Panc1 (cell line): ENCODE measurements at places on chromosomes 1 and 21. TPM values are rescaled to one million over a fixed set of nuclear protein-coding genes. Genes with fewer than 3 reads are reported as not detected.

DNA sequence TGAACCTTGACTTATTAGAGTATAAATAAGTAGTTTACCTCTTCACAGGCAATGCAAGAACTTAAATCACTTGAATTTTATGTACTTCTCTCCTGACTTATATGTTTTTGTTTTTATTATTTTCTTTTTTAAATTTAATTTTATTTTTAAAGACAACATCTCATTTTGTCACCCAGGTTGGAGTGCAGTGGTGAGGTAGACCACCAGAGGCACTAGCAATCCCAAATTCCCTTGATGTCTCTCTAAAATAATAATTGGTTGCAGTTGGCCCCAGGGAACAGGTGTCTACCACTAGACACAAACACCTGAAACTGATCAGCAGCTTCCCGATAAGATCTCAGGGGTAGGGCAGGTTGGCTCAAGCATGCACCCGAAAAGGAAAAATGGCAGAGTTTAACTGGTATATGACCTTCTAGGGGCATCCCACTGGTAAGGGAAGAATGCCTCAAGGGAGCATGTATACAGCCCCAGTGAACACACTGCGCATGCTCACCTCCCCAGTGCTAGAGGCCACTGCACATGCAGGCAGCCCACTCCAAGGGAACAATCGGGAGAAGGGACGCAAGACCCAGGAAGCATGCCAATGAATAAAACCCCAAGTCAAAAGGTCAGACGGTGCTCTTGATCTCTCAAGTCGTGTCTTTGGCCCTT, 14.6 kb downstream of the EXOC8 start:
- no peak for DNase-seq

BEND5 gene
- total RNA-seq: not detected

DNA sequence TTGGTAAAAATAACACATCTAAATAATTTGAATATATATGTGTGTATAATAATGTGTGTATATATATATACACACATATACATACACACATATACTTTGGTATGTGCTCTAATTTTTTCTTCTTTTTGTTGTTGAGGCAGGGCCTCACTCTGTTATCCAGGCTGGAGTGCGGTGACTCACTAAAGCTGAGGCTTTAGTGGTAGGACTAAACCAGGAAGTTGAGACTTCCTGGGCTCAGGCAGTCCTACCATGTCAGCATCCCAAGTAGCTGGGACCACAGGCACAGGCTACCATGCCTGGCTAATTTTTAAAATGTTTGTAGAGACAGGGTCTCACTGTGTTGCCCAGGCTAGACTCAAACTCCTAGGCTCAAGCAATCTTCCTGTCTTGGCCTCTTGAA, 46.7 kb upstream of the CXADR start:
- no peak for DNase-seq

C21orf58 gene
- total RNA-seq: 12.7 TPM

DNA sequence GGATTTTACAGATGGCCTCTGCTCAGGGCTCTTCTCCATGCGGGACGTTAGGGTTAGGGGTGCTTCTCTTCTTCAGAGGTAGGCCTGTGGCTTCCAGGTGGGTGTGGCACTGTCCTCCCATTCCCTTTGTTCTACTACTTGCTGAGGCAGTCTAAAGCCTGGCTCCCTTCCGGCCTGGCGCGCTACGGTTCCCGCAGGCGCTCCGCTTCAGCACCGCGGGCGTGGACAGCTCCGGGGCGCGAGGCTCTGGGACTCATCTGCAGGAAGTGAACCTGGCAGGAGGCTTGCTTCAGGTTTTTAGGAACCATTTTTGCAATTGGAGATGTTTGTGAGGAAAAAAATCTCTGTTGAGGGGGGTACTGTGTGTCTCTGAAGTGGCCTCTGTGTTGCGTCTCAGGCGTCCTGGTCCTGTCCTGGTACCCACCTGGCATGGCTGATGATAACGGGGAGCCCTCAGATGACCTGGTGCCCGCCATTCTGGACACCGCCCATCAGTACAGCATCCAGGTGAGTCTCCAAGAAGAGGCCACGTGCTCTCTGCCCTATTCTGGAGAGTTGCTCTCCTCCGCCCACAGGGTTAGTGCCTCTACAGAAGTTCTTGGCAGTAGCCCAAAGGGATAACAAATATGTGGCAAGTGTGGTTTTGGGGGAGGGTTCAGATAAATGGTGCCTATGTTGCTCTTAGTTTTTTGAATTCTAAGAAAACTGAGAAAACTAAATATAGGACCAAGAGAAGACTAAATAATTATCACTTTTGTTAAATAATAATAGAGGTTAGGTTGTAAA, 1.9 kb downstream of the MANEAL start:
- DNase-seq: no peak

NBL1 gene
- 191 TPM for total RNA-seq

DNA sequence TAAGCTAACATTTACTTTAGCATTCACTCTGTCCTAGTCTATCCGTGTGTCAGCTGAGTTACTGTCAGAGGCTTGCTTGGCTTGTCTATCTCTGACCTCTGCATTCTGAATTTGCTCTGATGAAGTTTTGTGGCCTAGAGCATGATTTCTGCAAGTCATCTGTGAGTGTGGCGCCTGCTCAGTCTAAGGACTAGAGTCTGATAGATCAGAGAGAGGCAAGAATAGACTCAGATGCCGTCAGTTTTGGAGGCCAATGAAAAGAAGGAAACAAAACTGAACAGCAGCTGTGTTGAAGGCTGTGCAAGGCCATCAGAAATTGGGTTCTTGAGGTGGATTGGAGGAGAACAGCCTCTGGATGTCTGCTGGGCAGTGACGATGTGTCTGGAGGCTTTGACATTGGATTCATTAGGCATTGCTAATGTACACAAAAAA, 573.1 kb downstream of the USP25 start:
- no peak for DNase-seq

DNA sequence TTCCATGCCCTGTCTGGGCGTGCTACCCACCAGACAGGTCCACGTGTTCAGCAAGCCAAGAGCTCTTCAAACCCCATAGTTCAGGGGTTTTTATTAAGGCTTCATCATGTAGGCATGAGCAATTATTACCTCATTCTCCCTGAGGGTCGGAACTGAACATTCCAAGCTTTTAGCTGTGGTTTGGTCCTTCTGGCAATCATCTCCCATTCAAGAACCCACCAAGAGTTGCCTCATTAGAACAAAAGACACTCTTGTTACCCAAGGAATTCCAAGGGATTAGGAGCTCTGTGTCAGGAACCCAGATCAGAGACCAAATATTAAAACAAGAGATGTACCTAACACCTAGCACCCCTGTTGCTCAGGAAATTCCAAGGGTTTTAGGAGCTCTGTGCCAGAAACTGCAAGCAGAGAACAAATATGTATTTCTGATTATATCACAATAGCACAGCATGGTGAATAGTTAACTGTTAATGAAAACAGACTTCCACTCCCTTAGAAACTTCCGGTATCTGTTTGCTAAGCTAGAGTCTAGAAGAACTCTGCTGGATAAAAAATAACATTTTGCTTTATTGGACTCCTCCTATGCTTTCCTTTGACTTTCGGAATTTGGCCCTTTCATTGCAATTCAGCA, 201.2 kb upstream of the L1TD1 start:
- DNase-seq: no peak

DNA sequence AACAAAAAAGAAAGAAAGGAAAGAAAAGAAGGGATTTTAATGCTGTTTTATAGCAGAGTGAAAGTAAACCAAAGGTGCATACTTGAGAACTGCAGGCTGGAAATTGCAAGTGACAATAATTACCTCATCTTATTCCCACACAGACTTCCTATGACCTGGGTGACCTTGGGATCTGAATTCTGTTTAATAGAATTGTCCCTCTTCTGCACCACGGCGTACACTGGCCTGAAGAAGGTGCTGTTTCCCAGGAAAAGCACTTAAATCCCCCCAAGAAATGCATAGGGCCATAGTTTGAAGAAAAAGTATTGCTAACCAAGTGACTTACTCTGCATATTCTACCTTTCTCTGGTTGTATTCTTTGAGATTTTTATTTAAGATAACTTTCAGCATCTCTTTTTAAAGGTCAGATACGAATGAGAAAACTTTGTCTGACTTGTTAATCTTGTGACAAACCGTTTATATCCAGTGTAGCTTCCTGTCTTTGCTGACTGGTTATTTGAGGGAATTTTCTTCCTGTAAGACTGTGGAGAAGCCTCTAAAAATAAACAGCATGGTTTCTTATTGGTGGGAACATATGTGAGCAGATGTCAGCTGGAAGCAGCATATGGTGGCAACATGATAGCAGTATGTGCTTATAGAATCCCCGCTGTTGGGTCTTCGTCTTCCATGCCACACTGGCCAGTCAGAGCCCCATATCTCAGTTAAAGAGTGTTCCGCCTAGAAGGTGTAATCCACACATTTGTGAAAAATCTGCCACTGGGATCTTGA, 16.3 kb downstream of the TGFB2 start:
- DNase-seq: no peak

DNA sequence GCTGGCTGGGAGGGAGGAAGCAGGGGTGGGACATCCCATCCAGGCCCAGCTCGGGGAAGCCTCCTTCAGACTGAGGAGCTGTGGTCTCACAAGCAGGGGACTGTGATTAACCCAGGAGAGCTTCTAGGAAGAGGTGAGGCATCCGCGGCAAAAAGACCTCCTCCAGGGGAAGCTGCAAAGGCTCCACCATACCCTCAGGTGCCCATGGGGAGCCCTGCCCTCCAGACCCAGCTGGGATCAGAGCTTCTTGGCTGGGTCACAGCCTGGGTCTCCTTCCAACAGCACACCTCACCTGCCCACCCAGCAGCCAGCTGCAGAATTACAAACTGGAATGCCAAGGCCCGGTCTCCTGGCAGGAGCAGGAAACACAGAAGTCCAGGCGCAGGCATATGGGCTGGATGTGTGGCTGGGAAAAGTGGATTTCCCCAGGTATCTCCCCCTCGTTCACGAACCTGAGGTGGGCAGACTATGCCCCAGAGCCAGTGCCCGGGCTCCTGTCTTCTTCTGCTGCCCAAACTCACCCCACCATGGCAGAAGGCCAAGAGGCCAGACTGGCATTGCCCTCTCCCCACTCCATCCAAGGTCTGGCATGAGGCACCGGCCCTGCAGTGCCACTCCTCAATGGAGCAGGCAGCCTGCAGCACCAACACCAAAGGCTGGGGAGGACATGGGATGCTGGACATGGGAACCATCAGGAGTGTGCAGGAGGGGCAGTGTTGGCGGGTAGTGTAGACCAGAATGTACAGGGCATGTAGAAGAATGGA, 15.4 kb upstream of the ARF1 start:
- no peak for DNase-seq

- no peak for DNase-seq
Measured at GRCh38 chr1:227790034-227790400, 25.5 kb upstream of the PRSS38 start.

- no peak for DNase-seq
Measured at GRCh38 chr1:51628715-51629590, 12.1 kb downstream of the OSBPL9 start.

GRCh38 chr1:103110701-103111100, 2.4 kb upstream of the COL11A1 start:
- no peak for DNase-seq

- DNase-seq: no peak
Measured at GRCh38 chr1:209162651-209163050, 420.9 kb upstream of the CAMK1G start.

COP1 gene
- 36.5 TPM for total RNA-seq

HSD11B1 gene
- not detected for total RNA-seq

PRELP gene
- not detected for total RNA-seq

DNA sequence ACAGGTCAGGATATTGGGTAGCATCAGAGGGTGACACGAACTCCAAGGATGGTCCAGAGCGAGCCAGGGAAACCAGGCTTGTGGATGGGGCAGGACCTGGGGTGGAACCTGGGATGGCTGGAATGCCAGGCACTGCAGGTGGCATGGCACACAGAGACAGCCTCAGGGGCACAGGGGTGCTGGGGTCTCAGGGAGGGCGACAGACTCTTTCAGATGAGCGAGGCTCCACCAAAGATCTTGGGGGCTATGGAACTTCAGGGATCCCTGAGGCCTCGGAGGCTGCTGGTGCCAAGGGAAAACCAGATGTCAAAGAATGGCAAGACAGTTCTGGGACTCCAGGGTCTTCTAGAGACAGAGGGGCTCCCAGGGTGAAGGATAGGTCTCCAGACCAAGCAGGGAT, 21.4 kb downstream of the IGFN1 start:
- no peak for DNase-seq

ZNF695 gene
- total RNA-seq: 14.7 TPM

- no peak for DNase-seq
Measured at GRCh38 chr1:184023171-184023570, 14.4 kb downstream of the COLGALT2 start.

GREM2 gene
- not detected for total RNA-seq

FAM72D gene
- total RNA-seq: 12.8 TPM

- DNase-seq: no peak
Measured at GRCh38 chr1:61000327-61000726, 82.0 kb upstream of the NFIA start.

- DNase-seq: no peak
Measured at GRCh38 chr1:102262994-102263393, 266.3 kb upstream of the OLFM3 start.

- no peak for DNase-seq
Measured at GRCh38 chr1:111419037-111419436, 8.5 kb downstream of the OVGP1 start.

OR2L2 gene
- not detected for total RNA-seq

- no peak for DNase-seq
Measured at GRCh38 chr1:17080880-17081279, 27.0 kb upstream of the SDHB start.

- no peak for DNase-seq
Measured at GRCh38 chr1:223709598-223709997, 2.7 kb upstream of the CAPN2 start.

GRCh38 chr1:167216809-167217208, 3.9 kb upstream of the POU2F1 start:
- no peak for DNase-seq

DNA sequence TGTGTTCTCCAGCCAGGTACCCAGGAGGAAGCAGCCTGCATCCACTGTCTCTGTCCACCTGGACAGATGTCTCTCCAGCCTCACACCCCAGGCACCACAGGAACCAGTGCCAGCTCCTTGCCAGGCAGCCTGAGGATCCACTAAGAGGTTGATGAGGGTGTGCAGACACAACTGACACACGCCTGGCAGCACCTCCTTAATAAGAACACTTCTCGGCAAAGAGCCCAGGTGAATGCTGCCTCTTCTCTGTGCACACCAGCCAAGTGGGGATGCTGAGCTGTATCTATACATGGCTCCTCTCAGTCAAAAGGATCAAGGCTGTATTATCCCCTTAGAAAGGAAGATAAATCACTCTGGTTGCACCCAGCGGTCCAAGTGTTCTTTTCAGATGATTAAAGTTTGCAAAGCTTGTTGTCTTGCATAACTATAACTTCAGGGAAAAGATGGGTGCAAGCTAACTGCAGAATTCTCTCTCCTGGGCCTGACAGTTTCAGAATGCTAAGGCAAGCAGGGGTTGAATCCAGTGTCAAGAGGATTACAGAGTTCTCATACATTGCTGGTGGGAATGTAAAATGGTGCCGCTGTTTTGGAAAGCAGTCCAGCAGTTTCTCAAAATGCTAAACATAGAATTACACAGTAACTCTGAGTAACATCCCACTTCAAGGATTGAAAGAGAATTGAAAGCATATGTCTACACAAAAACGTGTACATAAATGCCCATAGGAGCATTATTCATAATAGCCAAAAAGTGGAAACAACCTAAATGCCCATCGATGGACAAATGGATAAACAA, 3.7 kb upstream of the CAPN8 start:
- no peak for DNase-seq
